ENCODE measurements at places on chromosomes 13 and 19.

- DNase-seq, result peak; percentile 54
These were observed 669 bp downstream of the GADD45B start for GRCh38 chr19:2476451-2477140.

GRCh38 chr19:33686262-33686661 lies 64.5 kb downstream of the CHST8 start:
- DNase-seq, result no peak

- DNase-seq, result no peak
These were observed 14.3 kb upstream of the NAPA start for GRCh38 chr19:47529018-47529742.

DNA sequence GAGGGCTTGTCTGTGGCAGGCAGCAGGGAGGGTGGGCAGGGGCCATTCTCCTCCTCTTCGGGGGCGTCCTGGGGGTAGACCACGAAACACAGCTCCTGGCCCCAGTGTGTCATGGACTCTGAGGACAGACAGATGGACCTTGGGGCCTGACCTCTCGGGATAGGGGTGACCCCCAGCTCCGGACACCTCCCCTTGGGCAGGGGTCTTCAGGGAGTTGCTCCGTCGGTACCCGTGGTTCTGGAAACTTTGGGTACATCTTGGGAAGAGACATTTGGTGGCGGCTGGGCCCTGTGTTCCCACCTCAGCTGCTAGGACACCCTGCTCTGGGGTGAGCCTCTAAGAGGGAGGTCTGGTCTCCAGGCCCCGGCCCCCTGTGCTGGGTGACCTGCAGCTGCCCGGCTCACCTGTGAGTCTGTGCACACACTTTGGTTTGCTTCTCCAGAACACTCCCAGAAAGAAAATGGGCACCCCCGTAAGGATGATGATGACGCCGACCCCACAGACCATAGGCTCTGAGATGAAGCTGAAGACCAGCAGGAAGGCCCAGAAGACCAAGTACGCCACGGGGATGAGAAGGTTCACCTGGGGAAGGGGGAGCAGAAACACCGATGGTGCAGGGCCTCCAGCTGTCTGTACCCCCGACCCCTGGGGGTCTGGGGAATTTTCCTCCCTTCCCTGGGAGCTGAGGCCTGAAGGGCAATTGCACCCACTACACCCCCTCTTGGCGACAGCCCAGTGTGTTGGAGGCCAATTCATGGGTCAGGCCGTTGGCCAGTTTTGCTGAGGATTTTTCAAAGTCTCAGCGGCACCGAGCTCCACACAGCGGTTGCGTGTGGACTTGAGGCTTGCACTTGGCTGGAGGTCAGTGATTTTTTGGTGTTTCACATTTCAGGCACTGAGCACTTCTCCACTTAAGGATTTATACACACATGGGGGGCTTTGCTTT lies 15.0 kb downstream of the LRP3 start:
- no peak for DNase-seq

- DNase-seq, result no peak
These were observed 8.9 kb upstream of the TMEM160 start for GRCh38 chr19:47057328-47057727.

- DNase-seq, result no peak
These were observed 138.3 kb downstream of the TEX29 start for GRCh38 chr13:111458739-111459138.

GRCh38 chr19:56261145-56261544 lies 11.4 kb upstream of the EDDM13 start:
- no peak for DNase-seq

GRCh38 chr13:24280720-24281119 lies 28.7 kb upstream of the C1QTNF9 start:
- DNase-seq, result no peak

All from activated CD8-positive, alpha-beta memory T cell treated with anti-CD3 and anti-CD28 coated beads for 4 hours (primary cell).